ENCODE measurements at places on chromosomes 11 and 22.
A peak's percentile ranks its signal among the peaks of the same experiment; 100 is the strongest.

DNA sequence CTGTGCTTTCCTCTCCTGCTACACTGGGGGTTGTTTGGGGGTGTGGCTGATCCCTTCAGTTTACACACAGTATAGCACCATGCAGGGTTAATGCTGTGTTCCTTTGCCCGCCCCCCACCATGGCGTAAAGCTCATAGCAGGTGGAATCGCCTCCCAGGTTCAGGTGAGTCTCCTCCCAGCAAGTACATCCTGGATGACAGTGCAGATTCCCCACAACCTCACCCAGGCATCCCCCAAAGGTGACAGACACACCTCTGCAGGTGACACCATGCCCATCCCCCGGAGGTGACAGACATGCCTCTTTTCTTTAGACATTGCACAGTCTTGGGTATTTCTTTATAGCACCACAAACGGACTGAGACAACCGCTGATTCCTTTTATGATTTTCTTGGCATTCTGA, 343.7 kb downstream of the BRD1 start:
- no peaks in the 10 kb centered on the region for H3K4me1 ChIP-seq
- H3K36me3 ChIP-seq = peaks cover 23% of the 10 kb centered on the region
- H3K4me3 ChIP-seq = no peak overlapping the region
- no peak overlapping the region for H3K27ac ChIP-seq
- no peaks in the 10 kb centered on the region for H3K27me3 ChIP-seq
- no peak for ATAC-seq

GRCh38 chr11:76153571-76153923, 52.8 kb downstream of the WNT11 start:
- ATAC-seq = no peak
- H3K4me3 ChIP-seq = peak overlapping the region; percentile 64
- H3K27me3 ChIP-seq = no peaks in the 10 kb centered on the region
- H3K4me1 ChIP-seq = peaks cover 33% of the 10 kb centered on the region

- peaks cover 13% of the 10 kb centered on the region for H3K4me1 ChIP-seq
- H3K27me3 ChIP-seq = peaks cover 65% of the 10 kb centered on the region
- H3K36me3 ChIP-seq = no peaks in the 10 kb centered on the region
Measured at GRCh38 chr22:35547987-35548721, 7.5 kb downstream of the RASD2 start.

GRCh38 chr11:4203603-4204360, 109.2 kb downstream of the RRM1 start:
- no peak overlapping the region for H3K27ac ChIP-seq
- ATAC-seq = no peak
- H3K4me1 ChIP-seq = no peaks in the 10 kb centered on the region
- H3K36me3 ChIP-seq = no peaks in the 10 kb centered on the region
- peaks cover 43% of the 10 kb centered on the region for H3K27me3 ChIP-seq

- H3K36me3 ChIP-seq = no peaks in the 10 kb centered on the region
- no peaks in the 10 kb centered on the region for H3K27me3 ChIP-seq
- H3K4me3 ChIP-seq = no peak overlapping the region
- no peak overlapping the region for H3K27ac ChIP-seq
Measured at GRCh38 chr11:106286881-106287504, 209.5 kb downstream of the AASDHPPT start.

DNA sequence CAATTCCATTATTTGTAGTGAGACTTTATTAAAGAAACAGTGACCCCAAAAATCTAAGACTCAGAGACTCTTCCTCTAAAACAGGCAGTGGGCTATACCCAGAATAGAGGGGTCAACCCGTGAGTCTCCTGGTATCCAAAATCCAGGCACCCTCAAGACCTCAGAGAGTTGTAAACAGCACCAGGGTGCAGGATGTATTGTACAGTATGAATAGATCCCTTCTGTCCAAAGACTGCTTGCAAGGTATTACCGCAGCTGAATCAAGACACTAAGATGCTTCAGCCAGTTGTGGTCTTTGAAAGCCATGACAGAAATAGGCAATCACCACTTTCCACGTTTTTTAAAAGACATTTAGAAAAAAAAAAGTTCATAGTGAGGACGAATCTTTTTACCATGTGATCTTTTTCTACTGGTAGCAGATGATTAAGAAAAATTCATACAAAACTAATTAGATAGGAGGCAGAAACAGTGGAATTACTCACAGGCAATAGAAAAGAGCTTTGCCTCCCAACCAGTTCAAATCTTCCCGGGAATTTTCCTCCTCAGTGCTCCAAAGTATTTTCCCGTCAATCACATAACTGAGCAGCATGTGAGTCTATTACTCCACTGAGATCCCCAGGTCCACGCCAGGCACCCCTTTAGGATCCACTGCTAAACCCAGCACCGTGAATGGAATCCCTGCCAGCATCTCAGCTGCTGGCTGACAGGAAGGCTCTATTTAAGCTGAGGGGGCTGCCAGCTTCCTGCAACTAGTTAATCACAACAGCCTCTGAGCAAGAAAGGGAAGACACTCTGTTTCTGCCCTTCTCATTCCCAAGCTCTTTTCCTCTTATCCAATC, 113.1 kb downstream of the ETS1 start:
- peak overlapping the region; percentile 59 for H3K4me3 ChIP-seq
- H3K4me1 ChIP-seq = peaks cover 99% of the 10 kb centered on the region
- H3K27me3 ChIP-seq = no peaks in the 10 kb centered on the region
- peak overlapping the region; percentile 95 for H3K27ac ChIP-seq
- ATAC-seq = no peak

GRCh38 chr22:32788904-32789624, 12.4 kb upstream of the TIMP3 start:
- H3K36me3 ChIP-seq = no peaks in the 10 kb centered on the region
- H3K27me3 ChIP-seq = peaks cover 10% of the 10 kb centered on the region
- no peaks in the 10 kb centered on the region for H3K4me1 ChIP-seq
- ATAC-seq = no peak
- no peak overlapping the region for H3K4me3 ChIP-seq
- H3K27ac ChIP-seq = no peak overlapping the region

DNA sequence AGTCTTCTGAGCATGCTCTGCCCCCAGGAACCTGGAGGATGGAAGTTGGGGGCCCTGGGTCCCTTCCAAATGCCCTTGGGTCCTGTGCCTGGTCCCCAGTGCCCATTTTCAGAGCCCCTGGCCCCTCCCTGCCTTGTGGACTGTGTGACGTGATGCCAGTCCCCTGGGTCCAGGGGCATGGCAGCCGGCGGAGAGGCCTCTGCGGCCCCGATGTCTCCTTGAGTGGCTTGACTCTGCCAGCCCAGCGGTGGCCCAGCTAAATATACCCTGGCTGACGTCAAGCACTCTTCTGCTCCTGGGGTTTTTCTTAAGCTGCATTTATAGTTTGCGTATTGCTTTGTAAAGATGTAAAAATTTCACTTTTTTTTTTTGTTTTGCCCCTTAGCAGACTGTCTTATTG, 35.2 kb upstream of the PARVG start:
- peaks cover 12% of the 10 kb centered on the region for H3K4me1 ChIP-seq
- H3K27me3 ChIP-seq = no peaks in the 10 kb centered on the region
- H3K4me3 ChIP-seq = no peak overlapping the region
- H3K27ac ChIP-seq = no peak overlapping the region

DNA sequence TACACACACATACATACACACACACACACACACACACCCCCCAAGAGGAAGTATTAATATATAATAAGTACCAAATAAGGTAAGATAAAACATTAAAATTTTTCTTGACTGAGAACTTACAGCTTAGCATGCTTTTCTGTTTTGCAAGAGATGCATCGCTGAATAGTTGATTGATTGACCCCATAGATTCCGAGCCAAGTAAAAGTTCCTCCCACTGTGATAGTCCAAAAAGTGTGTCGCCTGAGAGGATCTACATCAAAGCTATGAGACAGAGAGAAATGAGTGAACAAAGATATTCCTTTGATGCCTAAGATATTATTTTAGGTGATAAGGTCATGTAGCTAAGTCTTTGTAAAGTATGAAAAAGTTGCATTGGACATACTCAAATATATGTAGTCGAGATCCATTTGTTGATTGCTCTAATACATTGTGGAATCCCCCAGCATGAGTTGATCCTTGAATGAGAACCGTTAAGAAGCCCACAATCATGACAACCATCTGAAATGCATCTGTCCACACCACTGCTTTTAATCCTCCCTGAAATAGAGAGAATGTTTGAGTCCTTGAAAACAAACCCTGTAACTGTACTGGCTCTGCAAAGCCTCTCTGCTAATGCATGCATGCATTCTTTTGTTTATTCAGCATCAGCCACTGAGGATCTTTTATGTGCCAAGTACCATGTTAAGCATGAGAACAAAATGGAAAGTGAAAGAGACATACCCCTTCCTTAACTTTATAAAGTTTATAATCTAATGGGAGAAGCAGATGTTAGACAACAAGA, 18.3 kb downstream of the SLC5A12 start:
- no peaks in the 10 kb centered on the region for H3K4me1 ChIP-seq
- no peaks in the 10 kb centered on the region for H3K36me3 ChIP-seq
- H3K27me3 ChIP-seq = no peaks in the 10 kb centered on the region
- H3K4me3 ChIP-seq = no peak overlapping the region

GRCh38 chr11:16779436-16779835, 41.0 kb downstream of the C11orf58 start:
- H3K27me3 ChIP-seq = no peaks in the 10 kb centered on the region
- no peaks in the 10 kb centered on the region for H3K4me1 ChIP-seq
- H3K36me3 ChIP-seq = peaks cover 32% of the 10 kb centered on the region

DNA sequence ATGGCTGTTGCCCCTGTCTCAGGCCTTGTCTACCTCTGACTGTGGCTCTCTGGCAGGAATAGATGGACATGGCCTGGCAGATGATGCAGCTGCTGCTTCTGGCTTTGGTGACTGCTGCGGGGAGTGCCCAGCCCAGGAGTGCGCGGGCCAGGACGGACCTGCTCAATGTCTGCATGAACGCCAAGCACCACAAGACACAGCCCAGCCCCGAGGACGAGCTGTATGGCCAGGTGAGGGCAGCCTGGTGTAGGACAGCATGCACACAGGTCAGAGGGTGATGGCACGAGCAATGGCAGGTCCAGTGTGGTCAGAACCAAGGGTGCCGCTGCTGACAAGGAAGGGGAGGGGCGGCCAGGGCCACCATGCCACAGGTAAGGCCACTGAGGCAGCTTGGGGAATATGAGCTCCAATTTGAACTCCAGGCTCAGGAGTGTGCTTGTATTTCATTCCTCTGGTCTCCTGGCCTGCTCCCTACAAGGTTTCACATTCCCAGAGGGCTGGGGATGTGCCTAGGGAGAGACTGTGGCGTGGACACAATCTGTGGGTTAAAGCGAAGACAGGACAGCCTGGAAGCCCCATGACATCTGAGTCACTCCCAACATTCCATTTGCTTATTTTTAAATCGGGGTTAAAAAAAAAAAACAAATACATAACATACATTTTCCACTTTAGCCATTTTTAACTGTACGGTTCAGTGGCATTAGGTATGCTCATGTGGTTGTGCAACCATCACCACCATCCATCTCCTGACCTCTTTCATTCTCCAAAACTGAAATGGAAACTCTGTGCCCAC, 562 bp downstream of the FOLR3 start:
- ATAC-seq = peak; percentile 39
- H3K4me3 ChIP-seq = no peak overlapping the region
- H3K36me3 ChIP-seq = no peaks in the 10 kb centered on the region
- H3K4me1 ChIP-seq = no peaks in the 10 kb centered on the region

DNA sequence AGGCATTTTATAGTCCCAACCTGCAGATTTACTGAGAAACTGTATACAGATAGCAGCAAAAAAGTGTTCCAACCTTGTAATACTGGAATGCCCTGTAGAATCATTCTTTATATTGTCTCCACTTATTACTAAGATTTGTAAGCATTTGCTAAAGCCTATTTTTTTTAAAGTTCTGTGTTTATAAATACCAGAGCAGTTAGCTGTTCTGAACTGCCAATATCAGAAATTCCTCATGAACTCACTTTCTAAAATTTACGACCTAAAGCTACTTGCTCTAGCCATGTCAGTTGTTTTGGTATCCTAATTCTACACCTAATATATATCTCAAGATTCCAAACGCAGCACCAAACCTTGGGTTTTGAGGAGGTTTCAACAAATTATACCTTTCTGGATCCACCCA, 103.2 kb downstream of the C11orf65 start:
- H3K36me3 ChIP-seq = peaks cover 52% of the 10 kb centered on the region
- no peaks in the 10 kb centered on the region for H3K27me3 ChIP-seq
- no peak for ATAC-seq
- H3K4me3 ChIP-seq = no peak overlapping the region

GRCh38 chr22:30325065-30325720, 1.5 kb downstream of the TBC1D10A start:
- H3K4me3 ChIP-seq = peak overlapping the region; percentile 89
- H3K4me1 ChIP-seq = peaks cover 65% of the 10 kb centered on the region
- no peaks in the 10 kb centered on the region for H3K27me3 ChIP-seq
- H3K27ac ChIP-seq = peak overlapping the region; percentile 30

DNA sequence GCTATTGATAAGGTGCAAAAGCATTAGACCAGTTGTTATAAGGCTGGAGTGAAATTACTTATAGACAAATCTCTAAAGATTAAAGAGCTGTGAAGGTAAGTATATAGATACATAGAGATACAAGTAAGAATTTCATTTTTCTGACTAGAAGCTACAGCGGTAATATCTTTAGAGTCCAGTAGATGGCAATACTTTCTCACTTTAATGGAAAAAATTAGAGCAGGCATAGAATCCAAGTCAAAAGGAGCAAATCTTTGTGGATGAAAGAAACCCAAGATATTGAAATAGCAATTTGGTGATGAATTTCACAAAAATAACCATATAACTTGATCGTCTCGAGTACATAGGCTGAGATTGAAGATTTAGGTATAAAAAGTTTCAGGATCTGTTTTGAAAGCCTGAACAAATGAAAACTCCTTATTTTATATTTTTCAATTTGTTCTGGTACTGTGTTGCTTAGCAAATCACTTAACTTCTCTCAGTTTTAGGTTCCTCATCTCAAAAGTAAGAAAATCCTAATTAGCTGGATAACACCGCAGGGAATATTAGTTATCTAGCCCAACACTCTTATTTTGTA, 81.9 kb downstream of the UVRAG start:
- no peak overlapping the region for H3K4me3 ChIP-seq
- peaks cover 71% of the 10 kb centered on the region for H3K4me1 ChIP-seq
- no peaks in the 10 kb centered on the region for H3K27me3 ChIP-seq

DNA sequence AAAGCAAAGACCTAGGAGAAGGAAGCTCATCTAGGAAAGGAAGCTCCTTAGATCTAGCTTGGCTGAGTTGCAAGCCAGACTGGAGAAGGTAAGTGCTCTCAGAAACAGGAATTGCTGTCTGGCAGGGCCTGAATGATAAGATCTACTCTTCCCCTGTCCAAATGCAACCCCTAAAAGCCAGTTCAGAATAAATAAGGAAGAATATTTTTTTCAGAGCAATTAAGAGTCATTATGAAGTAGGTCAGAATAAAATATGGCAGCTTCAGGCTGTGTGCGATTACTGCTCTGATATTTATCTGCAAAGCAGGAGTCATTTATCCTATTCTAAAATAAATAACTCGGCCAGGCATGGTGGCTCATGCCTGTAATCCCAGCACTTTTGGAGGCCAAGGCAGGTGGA, 82.1 kb downstream of the PIWIL4 start:
- H3K4me1 ChIP-seq = no peaks in the 10 kb centered on the region
- no peaks in the 10 kb centered on the region for H3K36me3 ChIP-seq
- ATAC-seq = no peak
- no peak overlapping the region for H3K4me3 ChIP-seq

DNA sequence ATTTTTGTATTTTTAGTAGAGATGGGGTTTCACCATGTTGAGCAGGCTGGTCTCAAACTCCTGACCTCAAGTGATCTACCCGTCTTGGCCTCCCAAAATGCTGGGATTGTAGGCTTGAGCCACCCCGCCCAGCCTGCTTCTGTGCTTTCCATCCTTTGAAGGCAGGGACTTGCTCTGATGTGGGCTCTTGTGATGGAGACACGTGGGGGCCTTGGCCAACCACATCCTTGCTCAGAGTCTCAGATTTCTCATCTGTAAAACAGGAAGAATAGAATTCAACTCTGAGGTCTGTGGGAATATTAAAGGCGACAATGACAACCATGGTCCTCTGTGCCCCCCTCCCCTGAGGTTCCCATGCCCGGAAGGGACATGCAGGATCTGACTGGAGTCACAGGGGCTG, 3.8 kb upstream of the GGA1 start:
- no peak for ATAC-seq
- H3K27me3 ChIP-seq = peaks cover 18% of the 10 kb centered on the region
- no peak overlapping the region for H3K4me3 ChIP-seq
- H3K4me1 ChIP-seq = peaks cover 26% of the 10 kb centered on the region
- H3K27ac ChIP-seq = no peak overlapping the region
